Inflammatory macrophage (primary cell): ENCODE measurements at places on chromosomes 7 and 10.

DNA sequence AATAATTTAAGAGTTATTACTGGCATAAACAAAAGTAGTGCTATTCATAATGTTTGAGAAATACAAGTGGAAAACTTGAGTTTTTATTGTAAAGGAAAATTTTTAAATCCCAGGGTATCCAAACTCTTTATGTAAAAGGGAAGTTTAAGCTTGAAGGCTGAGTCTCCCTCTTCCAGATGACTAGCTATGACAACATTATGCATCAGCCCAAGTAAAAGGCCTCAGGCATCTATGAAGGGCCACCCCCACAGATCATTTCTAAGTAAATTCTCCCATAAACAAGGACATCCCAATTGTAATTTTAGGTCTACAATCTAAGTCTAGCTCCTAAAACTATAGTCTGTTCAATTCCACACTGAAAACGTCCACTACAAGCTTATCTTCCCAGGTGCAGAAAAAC lies 166.2 kb upstream of the STEAP1 start:
- no peak for DNase-seq

GRCh38 chr7:148972375-148972774 lies 55.9 kb downstream of the PDIA4 start:
- peak; percentile 90 for DNase-seq

DNA sequence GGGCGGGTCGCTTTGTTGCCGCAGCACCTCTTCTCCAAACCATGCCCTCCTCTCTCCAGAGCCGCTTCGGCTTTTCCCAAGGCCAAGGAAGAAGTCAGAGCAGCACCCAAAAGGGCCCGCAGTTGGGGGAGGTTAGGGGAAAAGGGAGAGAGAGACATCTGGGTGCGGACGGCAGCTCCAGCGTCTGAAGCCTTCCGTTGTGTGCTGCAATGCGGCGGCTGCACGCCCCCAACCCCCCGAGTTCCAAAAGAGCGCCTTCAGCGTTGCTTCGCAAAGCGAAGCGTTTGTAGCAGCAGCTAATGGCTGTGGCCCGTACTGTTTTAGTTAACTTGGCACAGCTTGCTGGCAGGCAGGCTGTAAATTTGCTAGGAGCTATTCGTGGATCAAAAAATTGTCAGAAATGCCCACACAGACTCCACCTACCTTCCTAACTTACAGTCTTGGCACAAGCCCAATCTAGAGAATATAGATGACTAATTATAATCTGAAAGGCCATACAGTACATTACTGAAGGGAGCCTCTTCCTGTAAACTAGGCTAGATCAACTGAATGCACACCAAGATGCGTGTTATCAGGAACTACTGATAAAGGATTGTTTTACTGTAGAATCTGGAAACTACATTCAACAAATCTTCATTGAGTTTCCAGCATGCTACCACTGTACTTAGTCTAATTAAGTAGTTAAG lies 1.1 kb upstream of the KBTBD2 start:
- peak; percentile 70 for DNase-seq

GRCh38 chr10:110207011-110207804 lies at the start of gene MXI1:
Gene MXI1 (plus strand): TSS chr10:110207605. CDS start chr10:110207809, 204 bp downstream.
- peak; percentile 68 for DNase-seq

- DNase-seq: no peak
These were observed 420.4 kb downstream of the DNAJB6 start for GRCh38 chr7:157757211-157757610.

GRCh38 chr10:132593900-132594876 lies 56.6 kb downstream of the INPP5A start:
- no peak for DNase-seq

DNA sequence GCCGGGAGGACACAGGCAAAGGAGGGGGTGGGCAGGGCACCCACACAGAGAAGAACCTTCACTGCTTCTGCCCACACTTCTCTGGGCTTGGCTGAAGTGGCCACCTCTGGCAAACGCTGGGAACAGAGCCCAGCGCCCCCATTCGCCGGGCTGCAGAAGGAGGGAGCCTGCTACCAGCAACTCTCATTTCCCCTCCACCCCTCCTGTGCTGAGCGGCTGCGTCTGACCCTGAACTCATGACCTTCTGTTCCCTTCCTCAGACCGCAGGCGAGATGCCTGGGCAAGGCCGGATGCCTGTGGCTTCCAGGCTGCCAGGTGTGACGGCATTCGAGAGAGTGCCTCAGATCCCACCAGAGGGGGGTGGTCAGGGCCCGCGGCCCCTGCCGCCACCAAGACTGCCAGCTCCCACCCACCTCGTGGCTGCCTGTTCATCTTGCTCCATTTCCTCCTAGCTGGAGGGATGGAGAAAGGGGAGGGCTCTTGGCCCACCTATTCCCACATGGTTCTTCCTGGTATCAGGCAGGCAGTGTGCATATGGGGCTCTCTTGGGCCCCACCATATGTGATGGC lies 19.8 kb downstream of the DNAJB12 start:
- peak; percentile 75 for DNase-seq

- DNase-seq: no peak
These were observed 131.5 kb downstream of the SORBS1 start for GRCh38 chr10:95429639-95430038.

DNA sequence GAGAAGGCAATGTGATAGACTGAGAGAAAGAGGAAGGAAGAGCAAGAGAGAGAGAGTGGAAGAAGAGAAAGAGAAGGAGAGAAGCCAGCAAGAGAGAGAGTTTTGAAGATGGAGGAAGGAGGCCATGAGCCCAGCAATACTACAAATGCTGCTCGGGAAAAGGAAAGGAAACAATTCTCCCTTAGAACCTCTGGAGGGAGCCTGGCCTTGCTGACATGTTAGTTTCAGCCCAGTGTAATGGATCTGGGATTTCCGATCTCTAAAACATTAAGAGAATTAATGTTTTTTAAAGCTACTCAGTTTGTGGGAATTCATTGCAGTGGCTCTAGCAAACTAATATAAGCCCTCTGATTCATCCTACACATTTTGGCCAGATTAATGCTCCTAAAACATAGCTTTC lies 206.8 kb upstream of the MTPN start:
- no peak for DNase-seq

- DNase-seq: peak; percentile 70
These were observed 37.2 kb upstream of the TARP start for GRCh38 chr7:38310591-38311101.

DNA sequence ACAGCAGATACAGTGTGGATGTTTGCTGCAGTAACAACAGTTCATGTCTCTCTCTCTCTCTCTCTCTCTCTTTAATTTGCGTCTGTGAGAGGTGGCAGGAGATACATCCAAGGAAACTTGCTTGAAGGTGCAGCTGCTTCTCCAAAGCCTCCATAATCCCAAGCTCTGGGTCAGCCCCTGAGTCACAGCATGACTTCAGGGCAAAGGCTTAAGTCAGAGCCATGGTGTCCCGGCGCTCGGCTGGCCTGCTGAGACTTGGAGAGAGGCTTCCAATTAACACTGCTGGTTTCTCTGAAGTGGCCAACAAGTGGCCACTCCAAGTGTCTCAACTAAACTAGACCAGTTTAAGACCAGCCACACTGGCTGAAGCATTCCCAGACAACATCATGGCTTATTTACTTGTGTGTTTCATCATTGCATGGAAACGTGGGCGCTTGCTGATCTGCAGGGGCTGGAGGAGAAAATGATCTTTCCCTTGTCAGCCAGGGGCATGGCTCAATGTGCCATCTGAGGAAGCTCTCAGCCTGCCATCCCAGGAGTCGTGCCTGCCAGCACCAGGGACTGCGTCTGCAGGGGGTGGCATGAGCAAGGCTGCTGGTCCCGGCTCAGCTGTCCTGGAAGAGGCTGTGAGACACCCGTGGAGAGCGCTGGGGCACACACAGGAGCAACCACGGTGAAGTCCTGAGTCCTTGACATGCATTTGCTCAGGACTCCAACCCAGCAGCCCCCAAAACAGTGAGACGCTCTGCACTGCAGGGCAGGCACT lies 254.2 kb downstream of the COBL start:
- DNase-seq: no peak

GRCh38 chr10:58574058-58574457 lies 61.4 kb downstream of the BICC1 start:
- DNase-seq: no peak

GRCh38 chr7:114217026-114217806 lies 197.4 kb upstream of the FOXP2 start:
- DNase-seq: no peak

DNA sequence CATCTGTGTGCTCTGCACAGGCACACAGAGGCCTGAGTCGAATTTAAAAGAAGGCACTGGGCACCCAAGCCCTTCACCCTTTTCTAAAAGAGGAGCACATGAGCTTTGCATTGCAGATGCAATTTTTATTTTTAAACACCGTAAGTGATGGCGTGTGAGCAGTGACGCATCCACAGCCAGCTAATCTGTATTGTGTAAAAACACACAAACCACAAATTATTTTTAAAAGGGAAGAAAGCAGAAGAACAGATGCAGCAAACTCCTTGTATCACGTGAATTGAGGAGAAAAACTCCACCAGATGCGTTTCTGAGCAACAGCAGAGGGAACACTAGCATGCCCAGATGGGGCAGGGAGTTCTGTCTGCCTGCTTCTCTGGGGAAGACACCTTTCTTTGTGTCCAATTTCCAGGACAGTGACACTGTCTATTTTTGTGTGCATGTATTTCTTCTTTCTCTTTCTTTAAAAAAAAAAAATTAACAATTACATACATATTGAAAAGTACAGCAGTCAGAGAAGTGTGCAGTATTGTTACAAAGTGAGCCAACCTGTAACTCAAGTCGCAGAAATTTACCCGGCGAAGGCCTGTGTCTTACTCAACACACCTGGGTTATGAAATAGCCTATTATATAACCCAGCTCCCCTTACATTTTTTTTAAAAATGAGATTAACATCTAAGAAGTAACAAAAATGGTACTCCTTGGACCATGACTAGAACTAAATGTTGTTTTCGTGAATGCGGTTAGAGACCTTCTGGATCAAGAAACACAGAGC lies 39.2 kb downstream of the EEPD1 start:
- peak; percentile 90 for DNase-seq

DNA sequence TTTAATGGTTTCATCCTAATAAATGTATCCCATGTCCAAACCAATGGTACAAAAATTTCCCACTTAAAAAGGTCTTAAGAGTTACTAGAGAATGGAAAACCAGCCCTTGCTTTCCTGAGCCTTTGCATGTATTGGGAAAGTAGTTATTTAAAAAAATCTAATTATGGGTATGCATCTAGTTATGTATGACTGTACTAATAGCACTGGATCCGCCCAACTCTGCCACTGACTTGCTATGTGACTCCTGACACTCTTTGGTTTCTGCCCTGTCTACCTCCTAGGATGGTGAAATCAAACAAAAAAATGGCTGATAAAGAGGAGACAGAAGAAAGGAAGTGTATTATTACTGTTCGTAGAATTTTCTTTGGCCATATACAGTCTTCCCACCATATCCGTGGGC lies 110.4 kb upstream of the CCDC6 start:
- no peak for DNase-seq

DNA sequence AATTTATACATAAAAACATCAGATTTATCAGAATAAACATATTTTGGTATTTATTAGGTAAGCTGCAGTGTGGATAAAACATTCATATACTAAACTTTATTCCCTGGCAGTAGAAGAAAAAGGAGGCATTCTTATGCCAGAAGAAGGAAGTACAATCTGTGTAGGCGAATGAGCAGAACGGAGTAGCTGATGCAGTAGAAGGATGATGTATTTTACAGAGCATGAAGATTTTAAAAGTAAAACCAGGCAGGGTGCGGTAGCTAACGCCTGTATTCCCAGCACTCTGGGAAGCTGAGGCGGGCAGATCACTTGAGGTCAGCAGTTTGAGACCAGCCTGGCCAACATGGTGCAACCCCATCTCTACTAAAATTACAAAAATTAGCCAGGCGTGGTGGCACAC lies 294.9 kb upstream of the MKLN1 start:
- DNase-seq: peak; percentile 53

DNA sequence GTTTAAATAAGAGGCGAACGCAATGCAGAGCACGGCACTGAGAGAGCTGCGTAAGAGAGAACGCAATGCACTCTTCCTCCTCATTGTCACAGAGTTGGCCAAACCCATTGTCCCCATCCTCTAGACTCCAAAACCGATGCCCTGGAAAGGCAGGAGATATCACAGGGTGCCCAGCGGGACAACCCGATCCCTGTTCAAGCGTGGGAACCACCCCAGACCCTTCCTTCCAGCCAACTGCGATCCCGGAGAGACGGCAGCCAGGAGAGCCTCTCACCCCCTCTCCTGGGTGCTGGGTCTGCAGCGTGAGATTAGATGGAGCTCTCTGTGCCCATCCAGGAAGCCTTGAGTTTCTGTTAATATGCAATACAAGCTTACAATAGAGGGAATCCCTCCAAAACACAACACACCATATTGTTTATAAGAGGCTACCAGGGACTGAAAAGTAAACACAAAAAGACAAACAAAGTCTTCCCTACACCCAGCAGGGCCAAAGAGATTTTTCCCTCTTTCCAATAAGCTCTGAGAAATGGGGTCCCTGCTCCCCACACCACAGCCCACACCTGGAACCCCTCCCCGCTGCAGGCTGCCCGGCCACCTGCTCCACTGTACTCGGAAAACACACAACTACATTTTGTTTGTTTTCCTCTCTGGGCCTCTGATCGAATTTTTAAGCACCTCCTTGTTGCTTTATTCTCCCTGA lies 187.6 kb downstream of the ADARB2 start:
- no peak for DNase-seq

DNA sequence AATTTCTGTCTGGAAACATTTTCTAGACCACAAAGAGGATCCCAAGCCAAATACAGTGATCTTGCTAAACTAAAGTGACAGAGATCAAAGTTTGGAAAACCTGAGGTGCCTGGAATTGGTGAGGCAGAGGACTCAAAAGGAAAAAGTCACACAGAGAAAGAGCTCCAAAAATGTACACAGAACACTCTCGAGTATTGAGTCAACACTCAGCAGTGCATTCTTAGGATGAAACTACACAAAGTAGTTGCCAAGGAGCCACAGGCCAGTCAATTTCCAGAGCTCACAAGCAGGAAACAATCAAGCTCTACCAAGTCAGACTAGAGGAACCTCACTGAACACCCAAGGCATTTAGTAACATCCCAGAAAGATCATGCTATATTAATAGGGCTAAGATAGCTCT lies 61.3 kb downstream of the MICU1 start:
- peak; percentile 36 for DNase-seq

- no peak for DNase-seq
These were observed 22.7 kb upstream of the NKX6-2 start for GRCh38 chr10:132808383-132809231.

DNA sequence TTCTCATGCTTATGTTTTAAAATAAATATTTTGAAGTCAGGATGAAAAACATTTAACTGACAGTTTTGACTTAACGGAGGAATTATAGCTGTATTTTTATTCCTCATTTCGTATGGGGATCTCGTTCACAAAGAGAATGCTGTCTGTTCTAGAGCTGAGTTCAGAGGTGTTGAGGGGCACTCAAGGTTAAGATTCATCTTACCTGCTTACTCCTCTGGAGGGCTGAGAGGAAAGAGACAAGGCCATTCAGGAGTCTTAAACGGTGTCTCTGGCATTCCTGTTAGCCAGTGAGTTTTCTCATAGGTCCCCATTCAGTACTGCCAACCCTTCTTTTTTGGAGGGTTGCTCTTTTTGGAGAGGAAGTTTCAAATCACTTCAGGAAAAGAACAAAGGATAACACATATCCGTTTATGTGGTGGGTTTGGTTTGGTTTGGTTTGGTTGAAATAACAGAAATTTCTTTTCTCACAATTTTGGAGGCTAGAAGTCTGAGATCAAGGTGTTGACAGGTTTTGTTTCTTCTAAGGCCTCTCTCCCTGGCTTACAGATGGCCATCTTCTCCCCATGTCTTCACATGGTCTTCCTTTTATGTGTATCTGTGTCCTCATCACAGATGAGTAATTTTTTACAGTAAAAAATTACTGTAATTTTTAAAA lies 23.1 kb downstream of the CALHM2 start:
- DNase-seq: no peak
